ENCODE measurements at places on chromosomes 7 and 10.

DNA sequence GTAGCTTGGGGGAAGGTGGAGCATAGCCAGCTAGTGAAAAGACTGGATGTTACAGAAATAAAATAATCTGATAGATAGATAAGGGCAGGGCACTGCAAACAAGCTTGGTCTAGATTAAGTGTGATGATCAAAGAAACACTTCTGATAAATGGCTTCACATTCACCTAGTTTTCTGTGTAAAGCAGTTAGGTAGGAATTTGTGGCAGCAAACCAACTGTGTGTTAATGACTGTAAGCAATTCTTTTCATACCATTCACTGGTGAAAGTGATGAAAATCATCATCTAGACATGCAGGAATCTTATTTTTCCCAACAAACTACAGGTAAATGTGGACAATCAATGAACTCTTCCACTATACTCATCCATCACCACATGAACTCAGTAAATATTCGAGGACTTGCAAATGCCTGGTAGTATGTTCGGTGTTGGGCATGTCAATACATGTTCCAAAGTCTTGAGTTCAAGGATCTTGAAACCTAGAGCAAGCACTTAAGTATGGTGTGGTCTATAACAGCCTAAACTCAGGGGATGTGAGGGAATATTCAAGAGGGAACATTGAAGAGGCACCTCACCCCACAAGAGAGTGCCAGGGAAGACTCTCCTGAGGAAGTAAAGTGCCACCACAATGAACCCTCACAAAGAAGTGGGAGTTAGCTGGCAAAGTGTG is 20.5 kb downstream of the PON3 start:
- no peak for DNase-seq

GRCh38 chr7:2785071-2785500 is 59.0 kb downstream of the GNA12 start:
- DNase-seq, result no peak

DNA sequence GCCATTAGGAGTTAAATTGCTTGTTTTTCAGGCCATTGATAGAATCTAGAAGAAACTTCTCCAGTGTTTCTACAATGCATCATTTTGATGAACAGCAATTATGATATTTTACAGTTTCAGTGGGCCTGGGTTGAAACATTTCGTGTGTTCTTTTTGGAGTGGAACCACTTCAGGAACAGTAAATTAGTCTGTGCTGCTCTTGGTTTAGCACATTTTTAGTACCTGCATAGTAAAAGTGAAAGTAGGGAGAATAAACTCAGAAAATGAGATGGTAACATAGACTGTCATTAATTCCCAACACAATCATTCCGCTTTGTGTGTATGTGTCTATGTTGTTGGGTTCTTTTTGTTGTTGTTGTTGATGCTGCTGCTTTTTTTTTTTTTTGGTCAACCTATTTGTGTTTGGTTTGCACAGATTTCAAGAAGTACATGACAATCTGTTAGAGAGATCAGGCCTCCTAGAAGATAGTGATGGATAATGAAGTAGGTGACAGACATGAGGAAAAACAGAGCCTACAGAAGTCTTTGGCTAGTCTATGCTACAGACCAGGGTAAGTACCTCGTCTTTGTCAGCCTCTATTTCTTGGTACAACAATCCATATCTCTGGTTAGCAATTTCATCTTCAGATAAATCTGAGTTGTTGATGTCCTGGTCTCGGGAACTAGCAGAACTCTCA is 154.0 kb upstream of the TARP start:
- DNase-seq, result no peak

DNA sequence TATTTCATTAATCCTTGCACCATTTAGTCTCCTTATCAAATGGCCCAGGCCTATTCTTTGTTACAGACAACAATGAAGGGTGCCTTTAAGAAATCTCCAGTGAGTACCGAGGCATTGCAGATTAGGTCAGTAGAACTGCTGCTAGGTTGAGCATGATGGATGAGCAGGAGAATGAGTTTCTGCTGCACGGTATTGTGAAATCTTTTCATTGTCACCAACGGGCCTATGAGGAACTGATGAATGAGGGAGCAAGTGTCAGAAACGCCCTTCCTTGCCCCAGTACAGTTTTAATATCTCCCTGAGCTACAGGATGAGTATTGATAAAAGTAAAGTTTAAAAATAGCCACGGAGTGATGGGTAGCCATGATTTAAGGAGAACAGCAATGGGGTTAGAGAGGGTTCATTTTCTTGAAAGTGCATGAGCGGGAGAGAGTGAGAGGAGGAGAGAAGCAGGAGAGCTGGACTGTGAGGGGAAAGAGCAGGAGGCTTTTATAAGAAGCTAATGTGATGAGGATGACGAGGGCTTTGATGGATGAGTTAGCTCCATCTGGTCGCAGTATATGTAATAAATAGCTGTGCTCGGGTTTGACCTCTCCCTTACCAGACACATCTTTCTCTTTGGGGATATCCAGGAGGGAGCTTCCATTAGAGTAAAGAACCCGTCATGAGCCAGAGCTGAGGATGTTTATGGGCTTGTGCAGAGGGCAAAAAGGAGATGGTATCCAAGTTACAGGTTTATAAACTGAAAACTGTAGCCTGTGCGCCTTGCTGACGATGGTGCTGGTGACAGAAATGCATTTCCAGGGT is 526.1 kb downstream of the LRMDA start:
- DNase-seq, result no peak

- no peak for DNase-seq
Observed at GRCh38 chr10:119776536-119776935, 50.7 kb downstream of the INPP5F start.

DNA sequence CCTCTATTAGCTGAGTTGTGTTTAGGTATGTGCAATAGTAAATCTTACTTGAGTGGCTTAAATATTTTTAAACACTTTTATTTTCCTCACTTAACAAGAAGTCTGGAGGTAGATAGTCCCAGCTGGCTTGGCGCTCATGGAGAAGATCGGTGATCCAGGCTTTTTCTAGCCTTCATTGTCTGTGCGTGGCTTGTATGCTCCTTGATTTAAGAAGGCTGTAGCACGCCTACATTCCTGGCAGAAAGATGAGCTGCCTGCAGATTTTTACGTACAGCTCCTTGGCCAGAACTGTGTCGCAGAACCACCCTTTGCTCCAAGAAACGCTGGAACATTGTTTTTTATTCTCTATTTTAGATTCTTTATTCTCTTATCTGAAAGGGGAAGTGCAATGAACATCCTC is 284.1 kb downstream of the KIF20B start:
- no peak for DNase-seq

GRCh38 chr7:34841326-34841725 is 183.3 kb downstream of the NPSR1 start:
- DNase-seq, result no peak

DNA sequence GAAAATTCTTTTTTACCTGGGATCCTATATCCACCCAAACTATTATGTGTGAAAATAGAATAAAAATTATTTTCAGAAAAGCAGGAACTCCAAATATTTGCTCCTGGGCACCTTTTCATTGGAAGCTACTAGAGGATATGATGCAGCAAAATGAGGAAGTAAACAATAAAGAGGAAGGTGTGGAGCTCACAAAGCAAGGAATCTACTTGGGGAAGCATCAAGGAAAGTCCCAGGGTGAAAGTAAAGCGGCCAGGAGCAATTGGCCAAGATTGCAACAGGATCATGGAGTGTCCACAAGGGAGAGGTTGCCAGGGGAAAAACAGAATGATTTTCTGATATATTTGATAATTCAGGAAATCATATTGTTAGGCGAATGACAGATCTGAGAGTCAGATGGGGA is 80.8 kb downstream of the CARD11 start:
- DNase-seq, result no peak

DNA sequence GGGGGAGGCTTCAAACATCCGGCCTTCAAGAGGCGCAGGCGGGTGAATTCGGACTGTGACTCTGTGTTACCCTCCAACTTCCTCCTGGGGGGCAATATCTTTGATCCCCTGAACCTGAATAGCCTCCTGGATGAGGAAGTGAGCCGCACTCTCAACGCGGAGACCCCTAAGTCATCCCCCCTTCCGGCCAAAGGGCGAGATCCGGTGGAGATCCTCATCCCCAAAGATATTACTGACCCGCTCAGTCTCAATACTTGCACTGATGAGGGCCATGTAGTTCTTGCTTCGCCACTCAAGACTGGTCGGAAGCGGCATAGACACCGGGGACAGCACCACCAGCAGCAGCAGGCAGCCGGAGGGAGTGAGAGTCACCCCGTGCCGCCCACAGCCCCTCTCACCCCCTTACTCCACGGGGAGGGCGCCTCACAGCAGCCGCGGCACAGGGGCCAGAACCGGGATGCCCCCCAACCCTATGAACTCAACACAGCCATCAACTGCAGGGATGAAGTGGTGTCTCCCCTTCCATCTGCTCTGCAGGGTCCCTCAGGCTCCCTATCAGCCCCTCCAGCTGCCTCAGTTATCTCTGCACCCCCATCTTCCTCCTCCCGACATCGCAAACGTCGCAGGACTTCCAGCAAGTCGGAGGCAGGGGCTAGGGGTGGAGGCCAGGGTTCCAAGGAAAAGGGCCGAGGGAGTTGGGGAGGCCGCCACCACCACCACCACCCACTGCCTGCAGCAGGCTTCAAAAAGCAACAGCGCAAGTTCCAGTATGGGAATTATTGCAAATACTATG is 1.1 kb downstream of the MEPCE start:
- peak; percentile 14 for DNase-seq

- DNase-seq, result no peak
Observed at GRCh38 chr10:77670817-77671443, 33.3 kb upstream of the KCNMA1 start.

DNA sequence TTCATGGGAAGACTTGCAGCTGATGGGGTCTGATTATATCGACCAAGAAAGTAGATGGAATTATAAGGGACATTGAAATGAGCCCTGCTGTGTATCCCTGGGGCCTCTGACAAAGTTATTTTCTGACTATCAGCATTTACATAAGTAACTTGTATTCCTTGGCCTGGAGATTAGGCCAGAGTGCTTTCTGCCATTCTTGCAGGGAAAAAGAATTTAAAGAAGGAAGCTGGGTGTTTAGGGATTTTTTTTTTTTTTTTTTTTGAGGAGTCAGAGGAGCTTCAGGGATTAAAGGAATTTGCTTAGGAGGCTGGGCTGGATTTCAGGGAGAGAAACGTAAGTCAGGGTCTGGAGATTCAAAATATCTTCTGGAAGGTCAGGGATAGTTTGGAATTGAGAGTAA is 4.6 kb downstream of the SPAM1 start:
- no peak for DNase-seq

- DNase-seq, result no peak
Observed at GRCh38 chr10:33901166-33901565, 566.7 kb upstream of the NRP1 start.

DNA sequence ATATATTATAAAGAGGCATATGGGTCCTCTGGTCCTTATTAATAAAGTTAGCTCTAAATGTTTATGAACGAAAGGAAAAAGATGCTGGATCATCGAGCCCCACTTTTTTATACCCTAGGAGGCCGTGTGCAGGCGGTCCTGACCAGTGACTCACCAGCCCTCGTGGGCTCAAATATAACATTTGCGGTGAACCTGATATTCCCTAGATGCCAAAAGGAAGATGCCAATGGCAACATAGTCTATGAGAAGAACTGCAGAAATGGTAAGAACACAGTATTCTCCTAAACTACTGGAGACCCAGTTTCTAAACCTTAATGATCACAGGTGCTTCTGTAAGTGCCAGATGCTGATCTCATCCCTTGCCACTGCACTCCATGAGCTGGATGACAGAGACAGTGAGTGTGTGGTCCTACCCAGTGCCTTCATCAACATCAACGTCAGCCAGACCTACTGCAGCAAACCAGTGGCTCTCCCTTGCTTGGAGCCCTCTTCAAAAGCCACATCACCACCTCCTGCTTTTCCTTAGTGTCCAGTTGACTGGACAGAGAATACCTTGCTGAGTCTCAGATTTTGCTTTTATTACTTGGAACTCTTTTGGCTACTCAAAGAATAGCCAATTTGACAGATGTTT is 7.6 kb downstream of the GPNMB start:
- no peak for DNase-seq

- no peak for DNase-seq
Observed at GRCh38 chr10:117936141-117936540, 110.6 kb downstream of the RAB11FIP2 start.

- no peak for DNase-seq
Observed at GRCh38 chr7:92671505-92672169, 81.4 kb upstream of the FAM133B start.

DNA sequence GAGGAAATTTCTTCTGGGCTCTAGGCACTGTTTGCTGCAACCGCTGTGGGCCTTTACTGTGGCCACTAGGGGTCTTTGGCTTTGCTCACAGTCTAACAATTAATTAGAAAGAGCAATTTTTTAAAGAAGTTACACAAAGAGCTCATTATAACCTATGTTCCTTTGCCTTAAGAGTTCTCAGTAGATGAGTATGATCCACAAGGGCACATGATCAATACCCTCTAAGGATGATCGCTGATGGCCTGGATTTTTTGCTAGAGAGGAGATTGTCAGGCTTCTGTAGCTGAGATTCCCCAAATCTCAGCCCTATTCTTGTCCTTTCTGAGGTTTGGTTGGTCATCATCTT is 80.8 kb upstream of the RHOBTB1 start:
- DNase-seq, result no peak

DNA sequence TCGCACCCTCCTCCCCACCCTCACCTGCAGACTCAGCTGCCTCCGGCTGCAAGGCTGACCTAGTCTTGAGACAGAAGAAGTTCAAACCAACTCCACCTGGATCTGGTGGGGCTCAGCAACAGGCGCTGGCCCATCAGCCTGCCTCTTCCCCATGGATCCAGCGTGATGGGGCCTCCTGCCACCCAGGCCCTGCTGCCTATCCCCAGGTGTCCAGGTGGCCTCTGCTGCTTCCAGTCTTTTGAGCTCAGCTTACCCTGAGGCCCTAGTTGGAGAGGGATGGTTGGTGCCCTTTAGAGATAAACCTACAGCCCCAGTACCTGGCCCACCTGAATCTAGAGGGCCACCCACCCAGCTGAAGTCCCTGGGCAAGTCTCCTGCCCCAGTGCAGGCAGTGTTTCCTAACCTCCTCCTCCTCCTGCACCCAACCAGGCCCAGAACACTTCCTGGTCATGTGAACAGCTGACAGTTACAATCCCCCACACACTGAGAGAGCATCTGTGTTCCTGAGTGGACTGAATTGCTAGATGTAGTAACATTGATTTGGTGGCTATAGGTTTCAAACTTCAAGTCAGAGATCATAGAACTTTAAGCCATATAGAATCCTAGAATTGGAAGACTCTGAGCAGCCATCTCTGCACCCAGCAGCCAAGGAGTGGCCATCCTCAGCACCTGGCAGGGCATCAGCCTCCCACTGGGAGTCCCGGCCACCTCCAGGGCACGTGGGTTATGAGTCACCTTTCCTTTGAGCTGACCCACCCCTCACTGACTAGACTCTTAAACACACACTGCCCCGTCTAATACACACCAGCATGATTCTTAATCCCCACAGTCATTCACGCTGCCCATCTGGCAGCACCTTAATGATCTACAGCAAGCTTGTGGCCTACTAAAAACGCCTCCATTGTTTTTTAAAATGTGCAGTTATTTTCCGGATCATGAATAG is 51.9 kb downstream of the ALOX5 start:
- DNase-seq, result no peak

DNA sequence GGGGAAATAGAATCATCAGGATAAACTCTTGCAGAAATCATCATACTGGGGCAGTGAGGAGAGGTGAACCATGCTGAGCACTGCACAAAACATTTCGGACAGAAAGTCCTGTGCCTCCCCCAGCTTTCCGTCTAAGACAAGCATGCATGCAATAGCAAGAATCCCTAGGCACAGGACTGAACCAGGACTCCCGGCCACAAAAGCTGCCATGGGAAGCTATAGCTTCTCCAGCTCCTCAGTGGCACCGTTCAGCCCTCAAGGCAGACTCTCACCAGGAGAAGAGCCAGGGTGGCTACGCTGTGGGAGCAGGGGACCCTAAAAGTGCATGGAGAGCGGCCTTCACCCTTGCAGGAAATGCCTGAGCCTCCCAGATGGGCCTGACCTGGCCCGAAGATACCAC is 70.8 kb downstream of the ASB13 start:
- no peak for DNase-seq

GRCh38 chr10:105840288-105840770 is 1199.2 kb downstream of the SORCS3 start:
- DNase-seq, result no peak
